ENCODE measurements at places on chromosomes 11 and 22.

DNA sequence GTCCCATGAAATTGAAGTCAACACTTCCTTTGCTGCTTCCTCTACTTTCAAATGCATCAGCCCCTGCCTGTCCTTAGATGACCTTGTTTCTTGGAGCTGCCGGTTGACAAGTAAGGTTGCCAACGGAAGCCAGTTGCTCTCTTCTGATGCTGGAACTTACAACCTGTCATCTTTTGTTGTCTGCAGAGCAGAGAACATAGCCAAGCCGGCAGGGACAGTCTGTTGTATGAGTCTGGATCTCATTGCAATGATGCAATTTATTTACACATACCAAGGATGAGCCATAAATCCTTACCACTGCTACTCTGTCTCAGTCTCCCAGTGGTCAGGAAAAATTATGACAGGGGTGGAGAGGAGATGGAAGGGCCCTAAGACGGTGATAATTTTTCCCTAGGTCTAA lies 151.4 kb downstream of the BLID start:
- DNase-seq = no peak

GRCh38 chr11:109945626-109946321 lies 147.4 kb upstream of the ZC3H12C start:
- no peak for DNase-seq

- no peak for DNase-seq
Observed at GRCh38 chr11:69941546-69942332, 122.5 kb upstream of the FGF3 start.

GRCh38 chr22:48639896-48640748 lies 1187.6 kb downstream of the BRD1 start:
- DNase-seq = no peak

GRCh38 chr11:72239849-72240460 lies 4.0 kb downstream of the PHOX2A start:
- DNase-seq = peak; percentile 70

GRCh38 chr11:58674609-58675008 lies 52.1 kb downstream of the CNTF start:
- no peak for DNase-seq

GRCh38 chr11:17135916-17136683 lies 58.6 kb upstream of the RPS13 start:
- no peak for DNase-seq

DNA sequence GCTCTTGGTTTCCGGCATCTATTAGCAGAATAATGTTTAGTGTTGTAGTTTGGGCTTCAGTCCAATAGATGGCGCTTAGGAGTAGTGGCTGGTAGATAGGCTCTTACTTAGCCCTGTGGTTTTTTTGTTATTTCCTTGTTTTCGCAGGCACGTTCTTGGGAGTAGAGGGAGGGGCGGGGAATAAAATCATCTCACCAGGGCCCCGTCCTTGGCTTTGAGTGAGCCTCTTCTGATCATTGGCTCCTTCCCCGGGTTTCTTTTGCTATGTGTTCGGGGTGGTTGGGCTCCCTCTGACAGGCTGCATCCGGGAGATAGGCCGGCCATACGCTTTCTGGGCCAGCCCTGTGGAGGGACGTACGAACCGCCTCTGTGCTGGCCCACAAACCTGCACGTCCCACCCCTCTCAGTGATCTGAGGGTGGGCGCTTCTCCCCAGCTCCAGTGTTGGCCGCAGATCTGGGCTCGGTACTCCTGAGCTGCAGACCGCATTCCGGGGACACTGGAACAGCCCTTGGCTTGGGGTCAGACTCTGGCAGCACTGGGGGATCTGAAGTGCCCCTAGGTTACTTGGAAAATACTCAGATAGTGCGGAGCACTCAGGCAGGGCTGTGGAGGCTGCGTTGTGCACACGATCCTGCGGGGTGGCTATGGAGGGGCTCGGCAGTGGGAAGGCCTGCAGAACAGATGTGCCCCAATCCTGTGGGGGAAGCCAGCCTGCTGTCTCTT lies 217.0 kb downstream of the DYNC2H1 start:
- peak; percentile 70 for DNase-seq

- no peak for DNase-seq
Observed at GRCh38 chr22:39300186-39300830, 19.1 kb downstream of the RPL3 start.

Data from erythroblast (primary cell).